ENCODE measurements at places on chromosomes 11 and 22.

DNA sequence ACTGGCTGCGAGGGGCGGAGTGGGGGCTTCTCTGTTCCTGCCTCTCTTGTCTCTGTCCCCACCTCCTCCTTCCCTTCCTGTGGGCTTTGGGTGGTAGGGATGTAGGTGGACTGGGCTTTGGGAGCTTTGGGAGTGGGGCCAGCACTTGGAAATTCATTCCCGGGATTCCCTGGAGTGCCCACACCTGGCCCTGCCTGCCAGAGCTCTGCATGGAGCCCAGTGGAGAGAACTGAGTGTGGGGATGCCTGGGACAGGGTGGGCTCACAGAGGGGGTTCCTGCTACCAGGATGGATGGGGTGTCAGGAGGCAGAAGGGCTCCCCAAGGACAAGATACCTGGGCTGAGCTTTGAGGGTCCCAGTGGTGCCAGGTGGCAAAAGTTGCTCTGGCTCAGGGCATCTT lies 22.3 kb downstream of the CSF2RB start:
- DNase-seq, result no peak

- DNase-seq, result peak; percentile 9
Observed at GRCh38 chr11:36149538-36150242, 139.5 kb downstream of the COMMD9 start.

- no peak for DNase-seq
Observed at GRCh38 chr11:121802542-121802941, 313.5 kb downstream of the BLID start.

DNA sequence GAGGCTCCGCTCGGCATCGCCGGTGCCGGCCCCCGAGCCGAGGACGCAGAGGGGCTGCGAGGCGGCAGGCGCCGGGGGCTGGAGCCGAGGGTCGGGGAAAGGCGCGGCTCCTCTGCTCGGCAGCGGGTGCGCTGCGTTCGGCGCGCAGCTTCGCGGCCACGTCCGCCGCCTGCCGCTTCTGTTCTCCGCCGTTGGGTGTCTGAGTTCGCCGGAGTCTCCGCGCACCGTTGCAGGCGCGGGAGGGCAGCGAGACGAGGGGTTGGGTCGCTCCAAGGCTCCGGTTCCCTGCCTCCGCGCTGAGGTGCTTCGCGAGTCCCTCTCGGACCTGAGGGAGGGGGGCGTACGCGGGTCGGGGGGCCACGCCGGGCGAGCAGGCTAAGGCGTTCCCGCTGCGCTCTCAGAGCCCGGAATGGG lies 347 bp downstream of the MN1 start:
- DNase-seq, result no peak

DNA sequence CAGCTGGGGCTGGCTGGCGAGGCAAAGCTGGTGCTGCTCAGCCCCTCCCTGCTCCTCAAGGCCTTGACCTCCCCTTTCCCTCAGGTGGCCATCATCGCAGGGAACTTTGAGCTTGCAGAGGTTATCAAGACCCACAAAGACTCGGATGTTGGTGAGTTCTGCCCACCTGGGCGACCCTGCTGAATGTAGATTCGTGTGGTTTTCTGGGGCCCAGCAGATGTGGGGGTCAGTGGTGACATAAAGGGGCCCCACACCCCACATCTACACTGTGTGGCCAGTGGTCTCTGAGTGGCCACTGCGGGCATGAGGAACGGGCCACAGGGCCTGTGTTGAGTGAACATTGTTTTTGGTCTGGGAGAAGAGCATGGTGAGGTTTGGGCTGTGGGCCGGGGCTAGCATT lies 11.9 kb downstream of the SHANK3 start:
- DNase-seq, result no peak

- peak; percentile 44 for DNase-seq
Observed at GRCh38 chr11:44634401-44635281, 69.2 kb downstream of the CD82 start.

DNA sequence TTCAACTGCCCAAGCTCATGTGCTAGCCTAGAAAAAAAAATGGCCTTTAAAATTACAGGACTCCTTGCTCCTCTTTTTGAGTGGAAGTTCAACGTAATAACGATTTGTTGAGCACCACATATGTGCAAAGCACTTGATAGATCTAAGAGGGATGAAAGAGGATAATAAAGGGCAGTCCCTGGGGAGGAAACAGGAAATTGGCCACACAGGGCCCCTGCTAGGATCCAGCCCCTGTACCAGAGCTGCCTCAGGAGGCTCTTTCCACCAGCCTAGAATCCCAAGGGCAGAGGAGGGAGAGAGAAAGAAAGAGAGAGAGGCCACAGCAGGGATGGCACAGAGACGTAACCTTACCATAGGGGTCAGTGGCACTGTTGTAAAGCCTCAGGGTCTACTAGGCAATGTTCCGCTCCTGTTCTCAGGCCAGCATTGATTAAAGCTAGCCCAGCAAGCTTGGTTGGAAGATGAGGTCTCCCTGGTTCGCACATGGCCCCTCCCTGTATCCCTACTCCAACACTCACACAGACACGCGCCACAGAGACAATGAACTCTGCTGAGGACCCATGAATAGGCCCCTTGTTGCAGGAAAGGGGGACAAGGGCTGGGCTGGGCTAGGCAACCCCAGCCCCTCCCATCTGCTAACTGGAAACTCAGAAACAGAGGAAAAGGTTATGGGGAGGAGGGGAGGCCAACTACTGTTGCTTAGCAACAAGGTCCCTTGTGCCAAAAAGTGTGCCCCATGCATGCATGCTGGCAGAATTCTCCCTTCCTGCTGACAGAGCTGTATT lies at the start of gene TMPRSS5:
TSS of gene TMPRSS5 (minus strand) at position 438 of the 785 bp plus-strand sequence. CDS start at position 354, 84 bp downstream.
- no peak for DNase-seq

GRCh38 chr22:38843657-38844314 lies at the start of gene NPTXR:
TSS of gene NPTXR (minus strand) at chr22:38844028.
- DNase-seq, result no peak

GRCh38 chr11:93984196-93984567 lies 37.0 kb upstream of the HEPHL1 start:
- DNase-seq, result no peak

DNA sequence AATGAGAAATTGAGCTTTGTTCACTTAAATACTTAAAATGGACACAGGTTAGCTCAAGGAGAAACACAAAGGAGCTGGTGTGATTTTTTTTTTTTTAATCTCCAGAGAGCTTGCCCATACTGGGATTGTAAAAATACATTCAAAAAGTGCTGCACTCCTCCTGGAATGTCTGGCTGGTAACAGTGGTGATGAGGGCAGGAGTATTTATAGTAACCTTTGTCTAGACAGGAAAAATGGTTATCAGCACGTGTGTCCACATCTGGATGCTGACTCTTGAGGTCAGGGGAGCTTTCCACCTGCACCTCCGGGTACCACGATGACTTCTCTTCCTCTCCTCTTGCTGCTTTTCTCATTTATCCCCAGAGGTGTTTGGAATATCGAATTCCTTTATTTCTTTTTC lies 30.1 kb downstream of the EXT2 start:
- no peak for DNase-seq

DNA sequence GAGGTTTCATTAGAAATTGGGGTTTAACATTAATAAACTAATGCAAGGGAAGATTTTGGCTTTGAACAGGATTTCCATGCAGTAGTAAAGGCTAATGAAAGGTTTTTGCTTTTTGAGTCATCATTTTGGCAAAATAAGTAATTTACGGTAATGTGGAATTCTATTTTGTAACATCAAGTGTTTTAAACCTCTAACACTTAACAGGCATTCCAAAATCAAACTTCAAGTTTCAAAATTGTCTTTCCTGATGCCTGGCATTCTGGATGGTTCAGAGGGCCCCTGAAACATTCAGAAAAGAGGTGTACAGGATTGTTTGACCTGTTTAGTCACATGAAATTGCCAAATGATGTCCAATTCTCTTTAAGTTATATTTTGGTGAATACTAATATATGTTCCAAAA lies 90.4 kb upstream of the GNAZ start:
- no peak for DNase-seq

DNA sequence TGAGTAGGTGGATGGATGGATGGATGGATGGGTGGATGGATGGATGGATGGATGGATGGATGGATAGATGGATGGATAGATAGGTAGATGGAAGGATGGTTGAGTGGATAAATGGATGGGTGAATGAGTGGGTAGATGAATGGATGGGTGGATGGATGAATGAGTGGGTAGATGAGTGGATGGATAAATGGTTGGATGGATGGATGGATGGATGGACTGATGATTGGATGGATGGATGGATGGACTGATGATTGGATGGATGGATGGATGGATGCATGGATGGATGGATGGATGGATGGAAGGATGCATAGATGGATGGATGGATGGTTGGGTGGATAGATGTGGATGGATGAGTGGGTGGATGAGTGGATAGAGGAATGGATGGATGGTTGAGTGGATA lies 13.2 kb upstream of the SYT8 start:
- DNase-seq, result no peak

DNA sequence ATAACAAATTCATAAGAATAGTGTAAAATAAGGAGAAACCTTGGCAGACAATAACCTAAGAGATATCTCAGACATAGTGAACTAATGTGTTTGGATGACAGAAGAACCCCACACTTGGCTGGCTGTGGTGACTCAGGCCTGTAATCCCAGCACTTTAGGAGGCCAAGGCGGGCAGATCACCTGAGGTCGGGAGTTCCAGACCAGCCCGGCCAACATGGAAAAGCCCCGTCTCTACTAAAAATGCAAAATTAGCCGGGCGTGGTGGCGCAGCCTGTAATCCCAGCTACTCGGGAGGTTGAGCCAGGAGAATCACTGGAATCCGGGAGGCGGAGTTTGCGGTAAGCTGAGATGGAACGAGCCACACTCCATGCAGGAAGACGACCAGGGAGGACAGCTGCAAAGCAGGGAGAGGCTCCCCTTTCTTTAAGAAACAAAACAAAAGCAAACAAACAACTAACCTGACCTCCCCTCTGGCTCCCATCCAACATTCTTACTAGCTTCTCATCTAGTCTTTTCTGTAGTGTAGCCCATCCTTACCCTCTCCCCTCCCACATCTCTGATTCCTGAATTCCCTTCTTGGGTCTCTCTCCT lies 84.2 kb downstream of the ZNF280B start:
- no peak for DNase-seq

DNA sequence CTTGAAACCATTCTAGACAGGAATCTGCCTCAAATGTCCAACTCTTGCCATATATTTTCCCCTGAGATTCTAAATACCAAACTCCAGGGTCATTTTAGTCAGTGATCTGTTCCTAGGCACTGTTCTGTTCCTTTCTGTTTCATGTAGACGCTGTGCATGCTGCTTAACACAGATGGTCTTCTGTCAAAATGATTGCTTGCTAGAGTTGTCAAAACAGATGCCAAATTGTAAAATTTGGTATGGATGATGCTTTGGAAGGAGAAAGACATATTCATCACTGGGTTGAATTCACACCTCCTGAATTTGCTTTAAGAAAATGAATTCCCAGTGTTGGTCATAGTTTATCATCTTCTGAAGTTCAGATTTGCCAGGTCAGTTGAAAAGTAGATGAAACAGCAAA lies 425.9 kb downstream of the ETS1 start:
- no peak for DNase-seq

DNA sequence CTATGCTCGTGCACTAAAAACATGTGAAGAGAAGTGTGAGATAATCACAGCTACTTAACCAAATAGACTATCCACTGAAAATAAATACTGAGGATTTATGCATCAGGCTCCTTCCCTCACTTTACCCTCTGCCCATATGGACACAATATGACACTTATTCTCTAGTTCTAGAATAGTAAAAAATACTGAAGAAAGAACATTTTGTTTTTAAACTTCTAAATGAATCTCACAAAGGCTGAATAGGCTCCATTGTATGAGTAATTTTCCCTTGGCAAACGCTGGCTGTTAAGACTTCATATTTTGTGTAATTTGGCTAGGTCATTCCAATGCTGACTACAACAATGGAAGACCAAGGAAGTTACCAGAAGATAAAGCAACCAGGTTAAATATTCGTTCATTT lies 9.9 kb downstream of the HPS5 start:
- DNase-seq, result no peak

DNA sequence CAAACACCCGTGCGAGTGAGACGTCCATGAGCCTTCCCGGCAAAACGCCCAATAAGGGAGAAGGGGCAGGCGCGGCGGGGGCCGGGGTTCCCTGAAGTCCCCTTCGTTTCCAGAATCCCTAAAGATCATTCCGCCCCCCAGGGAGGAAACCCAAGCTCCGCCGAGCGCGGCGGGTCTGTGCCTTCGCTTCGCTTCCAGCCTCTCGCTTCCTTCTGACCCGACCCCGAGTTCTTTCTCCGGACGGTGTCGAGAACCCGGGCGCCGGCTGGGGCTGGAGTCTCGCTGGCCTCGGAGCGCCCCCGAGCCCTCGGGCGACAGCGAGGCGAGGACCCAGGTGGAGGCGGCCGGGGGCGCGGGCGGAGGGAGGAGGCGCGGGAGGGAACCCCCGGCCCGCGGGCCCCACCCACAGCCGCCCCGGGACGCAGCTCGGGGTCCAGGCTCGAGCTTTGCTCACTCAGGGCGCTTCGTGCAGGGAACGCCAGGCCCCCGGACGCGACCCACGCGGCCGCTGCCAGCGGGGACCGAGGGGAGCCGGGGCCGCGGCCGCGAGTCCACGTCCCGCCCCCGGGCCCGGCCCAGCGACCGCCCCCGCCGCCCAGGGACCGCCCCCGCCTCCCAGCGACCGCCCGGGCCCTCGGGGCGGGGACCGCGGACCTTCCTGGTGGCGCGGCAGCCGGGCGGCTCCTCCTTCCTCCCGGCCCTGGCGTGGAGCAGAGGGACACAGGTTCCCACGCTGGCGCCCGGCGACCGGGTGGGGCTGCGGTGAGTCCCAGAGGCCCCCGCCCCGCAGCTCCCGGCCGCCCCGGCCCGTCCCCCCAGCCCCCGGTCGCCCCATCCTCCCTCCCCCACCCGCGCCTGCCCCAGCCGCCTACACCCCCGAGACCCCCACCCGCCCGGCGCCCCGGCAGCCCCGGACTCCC lies at the start of gene PGGHG:
TSS of gene PGGHG (plus strand) at position 649 of the 920 bp plus-strand sequence. CDS start 691 bp downstream, outside the sequence.
- no peak for DNase-seq

DNA sequence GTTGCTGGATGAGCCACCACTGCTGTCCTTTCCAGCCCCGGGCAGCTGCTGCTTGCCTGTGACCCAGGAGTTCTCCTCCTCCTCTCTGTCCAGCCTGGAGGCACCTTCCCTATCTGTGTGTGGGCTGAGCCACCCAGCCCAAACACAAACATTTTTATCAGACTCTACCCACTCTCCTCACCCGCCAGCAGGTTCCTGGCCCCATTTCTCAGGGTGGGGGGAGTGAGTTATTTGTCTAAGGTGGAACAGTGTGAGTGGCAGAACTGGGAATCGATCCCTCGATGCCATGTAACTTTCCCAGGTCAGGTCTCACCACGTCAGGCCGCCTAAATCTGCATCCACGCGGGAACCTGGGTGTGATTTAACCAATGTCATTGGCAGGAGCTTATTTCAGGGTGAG lies 20.8 kb upstream of the SMIM38 start:
- no peak for DNase-seq

- DNase-seq, result no peak
Observed at GRCh38 chr11:36402568-36403170, 106.6 kb downstream of the PRR5L start.

DNA sequence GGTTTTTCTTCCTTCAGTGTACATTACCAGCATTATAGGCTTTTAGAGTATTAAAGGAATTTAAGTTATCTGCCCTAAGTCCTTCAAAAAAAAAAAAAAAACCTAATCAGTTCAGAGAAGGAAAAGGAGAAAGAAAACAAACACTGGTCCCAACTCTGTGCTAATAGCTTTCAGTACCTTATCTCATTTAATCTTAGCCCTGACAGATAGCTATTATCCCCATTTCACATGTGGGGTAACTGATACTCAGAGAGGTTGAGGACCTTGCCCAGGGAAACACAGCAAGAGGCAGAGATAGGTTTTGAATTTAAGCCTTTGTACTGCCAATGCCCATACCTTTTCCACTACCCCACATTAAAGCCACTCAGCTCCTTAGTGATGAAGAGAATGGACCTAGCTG lies 43.4 kb downstream of the FAT3 start:
- DNase-seq, result no peak
